ENCODE measurements at places on chromosomes 3 and 15.

GRCh38 chr15:80450811-80451321, 46.7 kb downstream of the ARNT2 start:
- no peak for DNase-seq

- DNase-seq: no peak
Observed at GRCh38 chr3:79351699-79352098, 416.1 kb downstream of the ROBO1 start.

GRCh38 chr3:186237915-186238314, 124.1 kb downstream of the DGKG start:
- DNase-seq: no peak

DNA sequence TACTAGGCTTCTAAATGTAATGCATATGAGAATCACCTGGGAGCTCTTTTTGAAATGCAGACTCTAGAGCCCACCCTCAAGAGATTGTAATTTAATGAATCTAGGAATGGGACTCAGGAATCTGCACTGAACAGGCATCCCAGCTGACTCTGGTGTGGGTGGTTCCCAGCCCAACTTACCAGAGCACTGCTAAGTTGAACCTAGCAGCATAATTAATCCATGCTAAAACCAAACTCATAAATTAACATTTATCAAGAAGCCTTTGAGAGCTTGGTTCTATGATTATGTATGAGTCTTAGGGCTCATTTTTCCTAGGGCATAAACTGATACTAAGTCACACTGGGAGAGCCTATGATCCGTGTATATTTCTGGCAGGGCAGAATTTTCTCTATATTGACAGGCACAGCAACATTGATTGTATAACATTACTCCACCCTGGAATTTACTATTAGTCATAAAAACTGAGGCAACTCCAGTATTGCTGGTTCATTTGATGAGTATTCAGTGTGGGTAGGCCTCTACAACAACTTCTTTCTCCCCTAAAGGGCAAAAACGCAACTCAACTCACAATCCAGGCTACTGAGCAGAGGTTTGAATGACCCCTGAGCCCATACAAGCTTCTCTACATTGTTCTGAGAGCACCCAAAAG, 10.7 kb upstream of the CSTA start:
- no peak for DNase-seq

- no peak for DNase-seq
Observed at GRCh38 chr3:13204177-13204581, 130.9 kb upstream of the IQSEC1 start.

Measured in iPS DF 6.9 (cell line).